GM12892 (cell line): ENCODE measurements at places on chromosomes 13 and 19.

DNA sequence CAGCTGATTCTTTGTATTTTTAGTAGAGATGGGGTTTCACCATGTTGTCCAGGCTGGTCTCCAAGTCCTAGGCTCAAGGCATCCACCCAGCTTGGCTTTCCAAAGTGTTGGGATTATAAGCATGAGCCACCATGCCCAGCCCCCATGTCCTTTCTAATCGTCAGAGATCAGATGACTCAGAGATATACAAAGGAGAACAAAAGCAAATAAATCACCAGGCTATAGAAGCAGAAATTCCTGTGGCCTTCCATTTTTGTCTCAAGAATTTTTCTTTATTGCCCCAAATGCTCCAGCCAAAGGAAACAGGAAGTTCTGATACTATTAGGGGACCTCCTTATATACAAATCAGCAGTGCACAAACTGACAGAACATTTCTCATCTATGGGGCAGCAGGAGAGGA, 207.8 kb downstream of the RFC3 start:
- no peak for DNase-seq

DNA sequence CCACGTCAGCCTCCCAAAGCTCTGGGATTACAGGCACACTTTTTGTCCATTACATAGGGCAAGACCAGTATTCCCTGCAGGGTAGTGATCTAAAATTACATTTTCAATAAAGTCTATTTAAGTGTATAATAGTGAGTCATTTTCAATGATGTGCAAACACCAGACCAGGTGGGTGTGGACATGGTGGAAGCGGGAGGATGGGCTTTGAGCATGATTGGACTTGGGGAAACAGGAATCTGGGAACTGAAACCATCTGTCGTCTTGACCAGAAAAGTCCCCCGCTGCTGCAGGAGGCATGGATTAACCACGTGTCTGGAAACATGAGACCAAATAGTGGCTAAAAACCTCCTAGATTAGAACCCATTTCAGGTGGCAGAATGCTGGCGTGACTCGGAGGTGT, 4.9 kb downstream of the FXYD3 start:
- no peak for DNase-seq

GRCh38 chr13:48578516-48579164, 45.8 kb upstream of the RCBTB2 start:
- DNase-seq: no peak

GRCh38 chr19:54959840-54960239, 6.3 kb upstream of the NLRP2 start:
- DNase-seq: no peak

DNA sequence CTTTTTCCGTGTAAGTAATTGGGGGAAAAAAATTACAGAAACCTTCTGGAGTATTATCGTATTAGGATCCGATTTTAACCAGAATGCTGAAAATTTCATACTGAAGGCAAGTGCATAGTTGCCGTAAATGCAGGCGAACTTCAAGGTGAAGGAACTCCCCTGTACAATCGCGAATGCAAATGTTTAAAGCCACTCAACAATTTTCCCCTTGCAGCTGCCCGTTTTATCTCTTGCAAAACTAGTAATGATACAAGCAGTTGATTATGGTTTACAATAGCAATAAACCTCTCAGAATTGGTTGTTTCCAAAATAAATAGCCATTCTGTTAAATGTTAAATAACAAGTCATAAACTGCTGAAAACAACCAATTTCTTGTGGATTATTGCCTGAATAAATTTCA, 105.7 kb downstream of the DNAJC15 start:
- no peak for DNase-seq

- no peak for DNase-seq
These were observed 187.6 kb upstream of the ARGLU1 start for GRCh38 chr13:106755542-106755941.

- no peak for DNase-seq
These were observed 32.1 kb downstream of the CERS1 start for GRCh38 chr19:18863843-18864362.

- DNase-seq: no peak
These were observed 9.9 kb downstream of the LMTK3 start for GRCh38 chr19:48501494-48502349.

DNA sequence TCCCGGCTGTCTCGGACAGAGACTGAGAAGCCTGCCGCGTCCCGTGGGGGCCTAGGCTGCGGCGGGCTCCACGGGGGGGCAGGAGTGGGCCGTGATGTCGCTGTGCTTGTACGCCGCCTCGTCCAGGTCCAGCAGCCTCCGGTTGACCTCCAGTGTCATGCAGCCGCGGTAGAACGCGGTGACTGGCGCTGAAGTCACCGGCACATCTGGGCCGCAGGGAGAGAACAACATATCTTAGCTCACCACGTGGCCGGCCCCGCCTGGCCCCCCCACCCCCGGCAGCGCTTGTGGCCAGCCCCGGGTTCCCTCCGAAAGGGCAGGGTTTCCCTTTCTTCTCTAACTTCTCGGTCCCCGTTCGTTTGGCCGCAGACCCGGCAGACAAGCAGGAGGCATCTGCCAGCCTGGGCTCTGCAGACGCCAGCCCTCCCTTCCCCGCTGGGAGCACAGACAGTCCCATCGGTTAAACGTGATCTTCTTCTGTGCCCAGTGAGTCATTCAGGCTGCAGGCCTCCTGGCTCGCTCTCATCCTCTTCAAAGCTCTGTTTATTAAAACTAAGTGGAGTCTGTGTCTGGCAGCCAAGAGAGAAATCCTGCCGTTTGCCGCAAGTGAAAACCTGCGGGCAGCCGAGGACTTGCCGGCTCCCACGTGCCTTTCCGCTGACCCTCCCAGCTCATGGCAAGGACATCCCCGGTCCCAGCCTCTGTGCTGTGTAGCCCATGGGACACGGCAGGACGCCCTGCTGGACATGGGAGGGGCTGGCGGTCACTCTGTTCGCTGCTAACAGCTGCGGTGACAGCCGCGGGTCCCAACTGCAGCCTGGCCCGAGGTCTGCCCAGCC, 42.8 kb downstream of the GAS6 start:
- DNase-seq: no peak

DNA sequence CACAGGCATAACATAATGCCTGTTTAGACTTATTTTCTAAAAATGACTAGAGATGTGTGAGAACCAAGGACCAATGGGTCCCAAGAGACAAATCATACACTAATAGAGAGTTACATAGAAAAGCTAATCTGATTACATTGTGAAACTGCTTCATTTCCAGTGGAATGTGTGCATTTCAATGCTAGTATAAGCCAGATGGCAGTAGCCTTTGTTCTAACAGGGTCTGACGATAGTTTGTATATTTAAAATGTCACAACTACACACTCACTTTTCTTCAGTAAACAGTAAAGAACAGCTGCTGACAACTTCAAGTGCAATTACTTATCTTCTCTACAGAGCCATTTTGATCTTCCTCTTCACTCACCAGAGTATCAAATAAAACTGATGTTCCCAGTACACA, 4.3 kb upstream of the SLITRK5 start:
- no peak for DNase-seq

DNA sequence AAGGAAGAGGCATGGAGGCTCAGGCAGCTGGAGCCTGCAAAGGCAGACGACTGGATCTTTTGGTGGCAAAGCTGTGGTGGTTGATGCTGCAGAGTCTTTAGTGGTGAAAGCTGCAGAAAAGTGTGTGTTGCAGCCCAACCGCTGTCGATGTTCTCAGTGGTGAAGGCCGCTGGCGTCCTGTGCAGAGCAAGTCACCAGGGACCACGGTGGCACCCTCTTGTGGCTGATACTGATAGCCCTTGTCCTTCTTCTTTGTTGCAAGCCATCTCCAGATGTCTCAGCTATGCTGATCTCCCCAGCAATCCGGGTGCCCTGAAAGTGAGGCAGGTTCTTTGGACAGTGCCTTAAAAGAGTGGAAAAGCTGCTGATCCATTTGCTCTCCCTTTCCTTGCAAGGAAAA, 610.9 kb upstream of the PCDH9 start:
- no peak for DNase-seq

- DNase-seq: no peak
These were observed 3.7 kb downstream of the GADD45B start for GRCh38 chr19:2479556-2480194.

- DNase-seq: no peak
These were observed 106.4 kb upstream of the MLNR start for GRCh38 chr13:49113526-49114286.

GRCh38 chr13:23500849-23501248, 67.3 kb upstream of the SACS start:
- DNase-seq: no peak

DNA sequence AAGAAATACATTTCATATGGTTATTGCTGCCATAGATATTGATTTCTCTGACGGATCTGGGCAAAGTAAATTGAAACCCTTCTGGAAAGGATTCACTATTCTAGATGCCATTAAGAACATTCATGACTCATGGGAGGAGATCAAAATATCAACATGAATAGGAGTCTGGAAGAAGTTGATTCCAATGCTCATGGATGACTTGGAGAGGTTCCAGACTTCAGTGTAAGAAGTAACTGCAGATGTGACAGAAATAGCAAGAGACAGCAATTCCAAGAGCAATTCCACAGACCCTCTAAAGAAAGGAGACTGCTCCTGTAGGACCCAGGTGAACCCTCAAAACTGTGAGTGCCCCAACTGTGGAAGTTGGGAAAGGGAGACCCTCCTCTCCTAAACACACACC, 30.9 kb upstream of the KCTD12 start:
- DNase-seq: no peak

DNA sequence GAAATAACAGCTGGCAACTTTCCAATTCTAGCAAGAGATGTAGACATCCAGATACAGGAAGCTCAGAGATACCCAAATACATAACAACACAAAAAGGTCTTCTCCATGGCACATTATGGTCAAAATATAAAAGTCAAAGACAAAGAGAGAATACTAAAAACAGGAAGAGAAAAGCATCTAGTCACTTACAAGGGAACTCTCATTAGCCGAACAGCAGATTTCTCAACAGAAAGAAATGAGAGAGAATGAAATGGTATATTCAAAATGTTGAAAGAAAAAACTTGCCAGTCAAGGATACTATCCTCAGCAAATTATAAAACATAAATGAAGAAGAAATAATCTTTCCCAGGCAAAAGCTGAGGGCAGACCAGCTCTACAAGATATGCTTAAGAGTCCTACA, 12.4 kb downstream of the ZNF780A start:
- no peak for DNase-seq

GRCh38 chr13:24381541-24382265, 72.3 kb downstream of the C1QTNF9 start:
- no peak for DNase-seq

DNA sequence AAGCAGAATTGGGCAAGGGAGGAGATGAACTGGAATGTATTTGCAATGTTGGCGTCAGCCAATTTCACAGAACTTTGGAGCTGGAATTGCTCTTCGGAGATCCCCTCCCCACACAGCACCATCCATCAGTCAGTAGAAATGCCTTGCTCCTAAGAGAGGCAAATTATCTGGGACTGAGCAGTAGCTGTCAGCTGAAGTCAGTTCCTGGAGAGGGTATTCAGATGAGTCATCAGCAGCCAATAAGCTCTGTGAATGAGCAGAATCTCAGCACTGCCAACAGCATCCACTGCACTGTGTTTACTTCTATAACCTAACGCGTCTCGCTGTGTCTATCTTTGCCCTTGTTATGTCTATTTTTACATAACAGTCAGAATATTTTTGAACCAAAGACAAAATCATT, 213.7 kb downstream of the SLITRK5 start:
- DNase-seq: no peak

DNA sequence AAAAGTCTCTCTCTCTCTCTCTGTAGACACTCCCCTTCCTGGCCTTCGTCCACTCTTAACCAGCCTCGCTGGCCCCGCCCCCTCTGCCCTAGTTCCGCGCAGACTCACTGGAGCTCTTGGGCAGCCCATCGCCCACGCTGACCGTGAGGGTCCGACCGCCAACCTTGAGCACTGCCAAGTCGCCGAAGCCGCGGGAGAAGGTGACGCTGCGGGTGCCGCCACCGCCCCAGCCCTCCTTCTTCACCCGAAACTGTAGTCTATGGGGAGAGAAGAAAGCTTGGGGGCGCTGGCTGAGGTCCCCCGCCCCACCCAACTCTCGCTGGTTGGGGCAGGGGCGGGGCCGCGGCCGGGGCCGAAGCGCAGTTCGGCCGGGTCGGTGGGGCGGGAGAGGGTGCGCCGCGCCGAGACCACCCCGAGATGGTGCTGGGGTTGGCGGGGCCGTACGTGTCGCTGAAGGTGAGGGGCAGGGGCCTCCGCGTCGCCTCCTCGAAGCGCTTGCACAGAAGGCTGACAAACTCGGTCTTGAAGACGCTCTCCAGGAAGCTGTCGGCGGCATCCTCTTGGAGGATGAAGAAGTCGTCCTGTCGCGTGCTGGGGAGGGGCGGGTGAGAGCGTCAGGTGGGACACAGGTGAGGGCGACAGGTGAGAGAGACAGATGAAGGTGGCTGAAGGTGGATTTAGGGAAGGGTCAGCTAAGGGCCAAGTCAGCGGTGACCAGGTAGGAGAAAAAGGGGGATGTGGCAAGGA, 12.6 kb upstream of the ZNF414 start:
- no peak for DNase-seq

DNA sequence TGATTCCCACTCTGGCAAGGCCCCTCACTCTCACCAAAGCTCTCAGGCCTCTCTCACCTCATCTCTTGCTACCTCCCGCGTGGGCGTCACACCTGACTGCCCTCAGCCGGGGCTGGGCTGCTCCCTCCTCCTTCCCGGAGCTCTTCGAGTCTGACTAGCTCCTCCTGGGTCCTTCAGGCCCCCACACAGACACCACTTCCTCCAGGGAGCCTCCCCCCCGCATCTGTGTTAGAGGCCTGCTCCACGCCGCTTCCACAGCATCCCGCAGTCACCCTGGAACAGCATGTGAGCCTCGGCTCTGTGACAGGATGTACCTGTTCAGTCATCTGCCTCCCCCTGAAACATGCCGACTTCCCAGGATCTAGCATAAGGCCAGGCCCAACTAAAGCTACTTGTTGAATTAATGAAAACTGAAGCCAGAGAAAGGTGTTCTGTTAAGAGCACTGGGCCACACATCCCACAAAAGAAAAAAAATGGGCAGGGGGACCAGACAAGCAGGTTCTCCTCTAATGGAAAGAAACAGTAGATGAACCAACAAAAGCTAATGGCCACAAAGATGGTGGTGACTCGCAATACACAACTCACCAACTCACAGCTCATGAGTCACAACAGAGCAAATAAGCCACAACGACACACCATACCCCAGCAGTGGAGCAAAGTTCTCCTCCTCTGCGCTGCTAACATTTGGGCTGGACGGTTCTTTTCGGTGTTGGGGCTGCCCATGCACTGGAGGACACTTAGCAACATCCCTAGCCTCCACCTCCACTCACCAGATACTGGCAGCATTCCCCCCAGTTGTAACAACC, 3.0 kb downstream of the PPP6R1 start:
- no peak for DNase-seq

GRCh38 chr13:21530656-21531055, 71.6 kb upstream of the ZDHHC20 start:
- DNase-seq: no peak

- no peak for DNase-seq
These were observed 1.8 kb downstream of the ETHE1 start for GRCh38 chr19:43524922-43525835.

GRCh38 chr13:109787135-109787954, 962 bp upstream of the IRS2 start:
- no peak for DNase-seq

DNA sequence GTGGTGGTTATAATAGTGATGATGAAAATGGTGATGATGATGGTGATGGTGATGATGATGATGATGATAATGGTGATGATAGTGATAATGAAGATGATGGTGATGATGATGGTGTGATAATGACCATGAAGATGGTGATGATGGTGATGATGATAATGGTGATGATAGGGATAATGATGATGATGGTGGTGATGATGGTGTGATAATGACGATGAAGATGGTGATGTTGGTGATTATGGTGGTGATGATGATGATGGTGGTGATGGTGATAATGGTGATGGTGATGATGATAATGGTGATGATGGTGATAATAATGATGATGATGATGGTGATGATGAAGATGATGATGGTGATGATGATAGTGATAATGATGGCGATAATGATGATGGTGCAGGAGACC, 1.6 kb downstream of the ADGRE1 start:
- DNase-seq: no peak
